ENCODE measurements at places on chromosomes 6 and 20.

DNA sequence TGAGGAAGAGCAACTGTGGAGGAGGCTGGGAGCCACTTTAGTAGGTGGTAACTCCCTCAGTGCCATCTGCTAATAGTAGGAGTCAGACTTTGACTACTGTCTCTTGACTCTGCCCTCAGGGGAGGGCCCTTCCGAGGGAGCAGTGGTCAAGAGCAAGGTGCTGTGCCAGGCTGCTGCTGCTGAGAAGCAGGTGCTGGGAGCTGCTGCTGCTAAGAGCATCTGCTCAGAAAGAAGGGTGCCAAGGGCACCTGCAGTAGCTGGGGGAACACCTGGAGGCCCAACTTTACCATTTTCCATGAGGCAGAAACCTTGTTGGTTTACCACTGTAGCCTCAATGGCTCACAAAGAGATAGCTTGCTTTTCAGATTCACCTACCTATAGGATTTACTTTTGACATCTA, 18.5 kb downstream of the GGTLC1 start:
- DNase-seq: no peak

- no peak for DNase-seq
These were observed 44.9 kb upstream of the SCML4 start for GRCh38 chr6:107868867-107869611.

DNA sequence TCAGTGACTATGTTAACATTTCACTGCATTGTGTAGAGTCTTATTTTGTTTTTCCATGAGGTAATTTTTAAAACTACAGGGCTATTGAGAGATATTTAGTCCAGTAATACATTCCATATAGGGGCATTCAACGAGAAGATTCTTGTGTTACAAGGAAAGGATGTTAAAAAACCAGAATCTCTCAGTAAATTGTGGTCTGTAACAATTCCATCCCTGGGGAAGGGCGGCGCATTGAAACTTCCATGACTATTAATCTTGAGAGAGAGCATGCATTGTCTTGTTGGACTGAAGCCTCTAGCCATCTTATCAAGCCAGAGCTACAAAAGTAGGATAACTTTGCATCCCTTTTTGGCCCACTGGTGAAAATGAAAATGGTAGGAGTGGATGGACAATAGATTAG, 119.7 kb downstream of the BCKDHB start:
- no peak for DNase-seq

DNA sequence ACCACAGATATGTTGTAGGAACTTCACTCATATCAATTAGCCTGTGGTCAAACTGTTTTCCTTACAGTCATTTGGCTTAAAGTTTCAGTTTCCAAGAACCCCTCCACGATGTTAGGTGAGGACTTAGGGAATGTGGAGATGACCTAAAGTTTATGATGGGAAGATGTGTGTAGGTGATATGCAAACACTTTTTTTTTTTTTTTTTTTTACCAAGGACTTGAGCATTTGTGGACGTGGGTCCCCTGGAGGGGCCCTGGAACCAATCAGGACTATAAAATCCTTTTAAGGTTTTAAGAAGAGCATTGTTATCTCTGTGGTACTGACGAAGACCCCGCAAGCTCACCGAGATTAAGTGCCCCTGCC, 478 bp upstream of the MTHFD1L start:
- no peak for DNase-seq

GRCh38 chr20:39716796-39717341, 754.7 kb downstream of the DHX35 start:
- DNase-seq: no peak

DNA sequence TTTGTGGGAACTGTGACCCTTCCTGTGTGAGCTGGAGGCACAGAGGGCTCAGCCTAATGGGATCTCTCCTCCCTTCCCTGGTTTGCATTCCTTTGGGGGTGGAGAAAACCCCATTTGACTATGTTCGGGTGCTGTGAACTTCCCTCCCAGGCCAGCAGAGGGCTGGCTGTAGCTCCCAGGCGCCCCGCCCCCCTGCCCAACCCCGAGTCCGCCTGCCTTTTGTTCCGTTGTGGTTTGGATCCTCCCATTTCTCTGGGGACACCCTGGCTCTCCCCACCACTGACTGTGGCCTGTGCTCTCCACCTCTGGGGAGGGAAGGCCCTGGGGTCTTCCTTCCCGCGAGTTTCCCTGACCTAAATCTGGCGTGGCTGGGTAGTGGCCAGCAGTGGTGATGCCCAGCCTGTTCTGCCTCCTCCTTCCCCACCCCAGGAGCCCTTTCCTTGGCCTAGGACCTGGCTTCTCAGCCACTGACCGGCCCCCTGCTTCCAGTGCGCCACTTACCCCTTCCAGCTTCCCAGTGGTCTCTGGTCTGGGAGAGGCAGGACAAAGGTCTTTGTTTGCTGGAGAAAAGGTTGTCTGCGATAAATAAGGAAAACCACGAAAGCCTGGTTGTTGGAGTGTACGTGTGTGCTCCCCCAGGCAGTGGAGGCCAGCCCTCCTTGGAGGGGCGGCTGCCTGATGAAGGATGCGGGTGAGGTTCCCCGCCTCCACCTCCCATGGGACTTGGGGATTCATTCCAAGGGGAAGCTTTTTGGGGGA, 4.9 kb downstream of the VEGFA start:
- DNase-seq: no peak

- no peak for DNase-seq
These were observed 186.6 kb upstream of the OPRM1 start for GRCh38 chr6:153852481-153852880.

- DNase-seq: no peak
These were observed 16.1 kb downstream of the PPIL1 start for GRCh38 chr6:36858407-36858981.

DNA sequence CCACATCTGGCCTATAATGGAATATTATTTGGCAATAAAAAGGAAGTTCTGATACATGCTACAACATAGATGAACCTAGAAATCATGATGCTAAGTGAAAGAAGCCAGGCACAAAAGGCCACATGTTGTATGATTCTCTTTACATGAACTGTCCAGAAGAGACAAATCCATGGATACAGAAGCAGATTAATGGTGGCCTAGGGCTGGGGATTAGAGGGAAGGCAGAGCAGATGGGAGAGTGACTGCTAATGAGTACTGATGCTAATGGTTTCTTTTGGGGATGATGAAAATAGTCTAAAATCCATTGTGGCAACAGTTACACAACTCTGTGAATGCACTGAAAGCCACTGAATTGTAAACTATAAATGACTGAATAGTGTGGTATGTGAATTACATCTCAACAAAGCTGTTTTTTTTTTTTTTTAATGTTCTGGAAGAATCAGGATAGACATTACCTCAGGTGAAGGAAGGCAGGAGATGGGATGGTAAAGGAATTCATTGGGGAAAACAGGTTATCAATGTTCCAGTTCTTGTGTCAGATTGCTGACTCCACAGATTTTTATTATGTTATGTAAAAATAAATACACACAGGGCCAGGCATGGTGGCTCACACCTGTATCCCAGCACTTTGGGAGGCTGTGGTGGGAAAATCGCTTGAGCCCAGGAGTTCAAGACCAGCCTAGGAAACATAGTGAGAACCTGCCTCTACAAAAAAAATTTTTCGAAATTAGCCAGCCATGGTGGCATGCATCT, 8.9 kb upstream of the SOX12 start:
- no peak for DNase-seq

DNA sequence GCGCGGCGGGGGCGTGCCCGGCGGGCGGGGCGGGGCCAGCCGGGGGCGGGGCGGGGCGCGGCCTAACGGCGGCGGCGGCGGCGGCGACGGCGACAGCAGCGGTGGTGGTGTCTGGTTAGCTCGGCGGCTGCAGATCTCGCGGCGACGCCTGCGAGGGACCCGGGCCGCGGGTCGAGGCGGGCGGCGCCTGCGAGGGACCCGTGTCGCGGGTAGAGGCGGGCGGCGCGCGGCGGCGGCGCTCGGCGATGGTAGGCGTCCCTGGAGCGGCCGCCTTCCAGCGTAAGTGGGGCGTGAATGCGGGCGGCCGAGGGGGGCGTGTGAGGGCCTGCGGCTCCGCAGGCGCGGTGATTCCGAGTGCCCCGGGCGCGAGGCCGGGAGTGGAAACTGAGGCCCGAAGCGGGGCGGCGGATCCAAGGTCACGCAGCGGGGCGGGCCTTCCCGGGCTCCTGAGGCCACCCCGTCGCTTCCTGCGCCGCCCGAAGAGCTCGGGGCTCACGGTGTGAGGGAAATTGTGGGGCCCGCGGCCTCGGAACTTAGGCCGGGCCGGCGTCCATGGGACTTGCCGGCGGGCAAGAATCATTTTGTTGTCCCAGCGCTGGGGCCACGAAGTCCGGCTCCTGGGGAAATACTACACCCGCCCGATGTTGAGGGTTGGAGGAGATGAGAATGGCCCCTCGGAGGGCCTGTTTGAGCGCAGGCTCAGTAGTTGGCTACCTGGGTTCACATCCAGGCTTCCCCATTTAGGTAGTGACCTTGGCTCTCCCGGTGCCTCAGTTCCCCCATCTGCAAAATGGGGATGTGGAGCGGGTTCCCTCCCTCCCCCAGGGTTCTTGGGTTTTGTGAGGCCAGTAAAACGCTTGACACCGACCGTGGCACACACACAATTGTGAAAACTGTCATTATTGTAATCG, at the start of gene CBFA2T2:
Gene CBFA2T2 (plus strand): TSS at position 74 of the 911 bp plus-strand sequence. CDS start 172 bp downstream, at position 246.
- DNase-seq: no peak

DNA sequence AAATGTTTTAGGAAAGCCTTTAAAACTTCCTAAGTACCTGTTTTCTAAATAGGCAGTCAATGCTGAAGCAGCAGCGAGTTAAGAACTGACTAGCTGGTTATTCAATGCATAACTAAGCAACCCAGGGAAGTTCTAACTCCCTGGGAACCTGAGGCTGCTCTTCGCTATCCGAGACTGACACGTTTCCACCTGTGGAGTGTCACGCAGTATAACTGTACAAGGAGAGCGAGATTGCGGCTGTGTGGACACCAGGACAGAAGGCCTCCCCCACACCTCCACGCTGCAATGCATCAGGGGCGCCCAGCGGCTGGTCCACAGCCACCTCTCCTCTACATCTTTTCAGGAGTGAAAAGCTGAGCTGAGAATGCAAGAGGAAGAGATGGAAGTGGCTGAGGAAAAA, 8.0 kb downstream of the PXDC1 start:
- no peak for DNase-seq

DNA sequence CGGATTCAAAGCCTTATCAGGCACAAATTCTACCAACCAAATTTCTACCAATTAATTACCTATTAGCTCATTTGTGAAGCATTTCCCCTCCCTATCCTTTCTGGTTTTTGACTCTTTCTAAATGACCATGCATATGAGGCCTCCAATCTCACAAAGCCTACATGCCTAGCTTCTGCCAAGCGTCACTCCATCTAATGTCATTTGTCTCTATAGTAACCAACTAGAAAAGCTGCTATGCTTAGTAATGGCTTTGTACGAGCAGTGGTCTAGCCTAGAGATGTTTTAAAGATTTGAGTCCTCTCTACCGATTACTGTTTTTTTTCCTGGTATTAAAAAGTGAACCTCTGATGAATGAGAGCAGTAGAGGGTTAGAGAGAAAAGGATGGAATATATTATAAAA, 4.8 kb upstream of the ASF1A start:
- DNase-seq: no peak

DNA sequence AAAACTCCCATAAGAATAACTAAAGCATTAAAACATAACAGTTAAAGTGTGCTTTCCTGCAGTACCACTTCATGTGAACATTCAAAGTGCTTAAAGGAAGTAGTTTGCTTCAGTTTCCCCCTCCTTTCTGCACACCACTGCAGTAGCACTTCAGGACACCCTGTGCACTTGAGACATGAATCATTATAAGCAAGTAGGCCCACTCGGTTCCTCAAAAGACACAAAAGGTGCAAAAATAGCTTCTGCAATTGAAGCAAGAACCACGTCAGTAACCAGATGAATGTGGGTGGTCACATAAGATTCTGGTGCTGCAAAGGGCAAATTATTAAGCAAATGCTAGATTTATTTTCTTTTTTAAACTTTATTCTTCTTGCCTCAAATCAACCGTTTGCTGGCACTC, 160.6 kb downstream of the HIVEP2 start:
- DNase-seq: no peak

DNA sequence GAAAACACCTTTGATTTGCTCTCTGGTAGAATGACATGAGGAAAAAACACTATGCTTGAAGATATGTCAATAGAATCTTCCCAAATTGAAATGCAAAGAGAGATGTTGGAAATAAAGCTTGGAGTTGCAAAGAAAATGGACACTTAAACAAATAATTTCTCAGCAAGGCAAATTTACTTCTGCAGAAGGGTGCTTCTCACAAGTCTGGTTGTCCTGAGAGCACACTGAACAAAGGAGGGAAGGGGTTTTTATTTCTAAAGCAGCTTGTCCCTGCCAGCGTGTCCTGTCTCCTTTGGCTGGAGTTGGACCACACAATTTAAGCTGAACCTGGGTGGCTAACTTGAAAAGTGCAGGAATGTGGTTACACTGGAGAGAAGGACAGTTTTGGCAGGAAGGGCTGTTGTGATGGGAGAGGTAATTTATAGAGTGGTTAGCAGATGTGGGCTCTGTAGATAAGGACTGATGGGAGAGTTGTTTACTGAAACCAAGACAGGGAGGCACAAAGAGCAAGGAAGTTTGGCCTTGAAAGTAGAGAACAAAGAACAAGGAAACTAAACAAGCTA, 454.6 kb upstream of the EYS start:
- DNase-seq: no peak

GRCh38 chr20:20831794-20832193, 119.3 kb upstream of the RALGAPA2 start:
- DNase-seq: no peak

DNA sequence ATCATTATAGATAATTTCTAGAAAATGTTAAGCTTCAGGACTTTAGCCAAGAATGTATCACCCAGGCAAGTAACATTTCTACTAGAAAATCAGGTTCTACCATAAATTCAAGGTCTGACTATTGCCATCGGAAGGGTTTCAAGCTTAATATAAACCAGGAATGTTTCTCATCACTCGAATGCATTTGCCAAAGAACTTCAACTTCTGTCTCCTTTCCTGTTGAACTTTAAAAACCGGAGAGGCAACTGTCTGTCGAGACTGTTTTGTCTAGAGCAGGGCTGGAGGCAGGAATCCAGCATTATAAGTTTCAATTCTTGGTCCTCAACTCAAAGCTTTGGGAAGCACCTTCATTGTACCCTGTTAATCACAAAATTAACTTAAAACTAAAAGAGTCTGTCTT, 264.7 kb downstream of the ZNF217 start:
- no peak for DNase-seq

DNA sequence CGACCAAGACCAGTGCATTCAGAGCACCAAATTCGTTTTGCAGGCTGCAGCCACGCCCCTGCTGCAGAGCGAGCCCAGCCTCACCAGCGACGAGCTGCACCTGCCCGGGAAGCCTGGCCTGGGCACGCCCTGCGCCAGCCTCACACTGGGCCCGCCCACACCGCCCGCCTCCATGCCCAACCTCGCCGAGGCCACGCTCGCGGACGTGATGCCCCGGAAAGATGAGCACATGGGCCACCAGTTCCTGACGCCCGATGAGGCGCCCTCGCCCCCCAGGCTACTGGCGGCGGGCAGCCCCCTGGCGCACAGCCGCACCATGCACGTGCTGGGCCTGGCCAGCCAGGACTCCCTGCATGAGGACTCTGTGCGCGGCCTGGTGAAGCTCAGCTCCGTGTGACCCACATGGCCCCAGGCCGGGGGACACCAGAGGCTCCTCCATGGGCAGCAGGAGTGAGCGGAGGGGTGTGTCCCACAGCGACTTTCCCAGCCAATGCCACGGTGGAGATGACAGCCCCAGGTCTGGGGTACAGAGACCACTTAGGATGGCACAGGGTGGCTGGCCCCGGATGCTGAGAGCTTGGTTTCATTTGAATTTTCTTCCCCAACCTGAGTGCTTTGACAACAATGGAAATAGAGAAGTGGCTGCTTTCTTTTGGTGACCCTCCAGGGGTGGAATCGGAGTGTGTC, 150.2 kb upstream of the SNX9 start:
- DNase-seq: no peak

- no peak for DNase-seq
These were observed 326.7 kb upstream of the CNR1 start for GRCh38 chr6:88492824-88493223.

- no peak for DNase-seq
These were observed 214.2 kb upstream of the QKI start for GRCh38 chr6:163200289-163200688.

All from DMS153 (cell line).